ENCODE measurements at places on chromosomes 11 and 22. TPM values are rescaled to one million over a fixed set of nuclear protein-coding genes. Genes with fewer than 3 reads are reported as not detected.

DNA sequence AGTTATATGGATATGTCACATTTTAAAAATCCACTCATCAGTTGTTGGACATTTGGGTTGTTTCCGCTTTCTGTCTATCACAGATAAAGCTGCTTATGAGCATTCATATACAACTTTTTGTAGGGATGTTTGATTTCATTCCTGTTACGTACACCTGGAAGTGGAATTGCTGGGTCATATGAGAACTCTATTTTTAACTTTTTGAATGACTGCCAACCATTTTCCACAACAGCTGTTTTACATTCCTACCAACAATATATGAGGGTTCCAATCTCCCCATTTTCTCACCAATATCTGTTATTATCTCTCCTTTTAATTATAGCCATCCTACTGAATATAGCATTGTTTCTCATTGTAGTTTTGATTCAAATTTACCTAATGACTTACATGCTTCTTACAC lies 172.0 kb downstream of the UVRAG start:
- H3K36me3 ChIP-seq = no peaks in the 10 kb centered on the region
- no peak for DNase-seq
- no peak overlapping the region for H3K4me3 ChIP-seq
- H3K4me1 ChIP-seq = no peaks in the 10 kb centered on the region

DNA sequence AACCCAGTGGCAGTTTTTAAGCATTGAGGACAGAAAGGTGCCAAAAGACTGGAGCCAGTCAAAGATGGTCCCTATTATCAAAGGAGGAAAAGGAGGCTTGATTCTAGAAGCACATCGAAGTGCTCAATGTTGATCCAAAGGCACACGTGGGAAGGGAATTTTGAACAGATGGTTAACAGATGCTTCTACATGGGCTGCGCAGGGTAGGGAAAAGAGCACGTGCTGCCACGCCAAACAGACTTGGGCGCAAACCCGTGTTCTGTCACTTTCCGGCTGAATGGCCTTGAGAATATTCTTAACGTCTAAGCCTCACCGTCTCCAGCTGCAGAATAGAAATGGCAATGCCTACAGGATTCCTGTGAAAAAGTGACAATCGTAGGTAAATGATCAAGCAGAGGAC lies 217.9 kb upstream of the MTNR1B start:
- no peaks in the 10 kb centered on the region for H3K27me3 ChIP-seq
- H3K36me3 ChIP-seq = no peaks in the 10 kb centered on the region
- peak; percentile 81 for DNase-seq
- H3K27ac ChIP-seq = no peak overlapping the region
- H3K4me3 ChIP-seq = no peak overlapping the region

DNA sequence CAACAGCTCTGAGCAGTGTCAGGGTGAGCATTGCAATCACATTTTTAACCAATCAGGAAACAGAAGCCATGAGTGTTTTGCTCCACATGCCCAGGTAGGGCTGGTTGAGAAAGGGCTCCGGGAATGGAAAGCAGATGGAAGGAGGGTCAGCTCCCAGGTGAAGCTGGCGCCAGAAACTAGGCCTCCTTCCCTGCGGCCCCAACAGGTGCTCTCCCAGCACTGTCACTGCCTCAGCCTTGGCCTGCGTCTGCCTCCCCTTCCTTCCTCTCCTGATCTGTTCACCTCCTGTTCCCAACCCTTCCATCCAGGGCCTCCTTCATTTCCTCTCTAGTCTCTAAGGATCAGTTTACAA lies 4.6 kb upstream of the VSIG10L2 start:
- no peaks in the 10 kb centered on the region for H3K36me3 ChIP-seq
- no peak overlapping the region for H3K27ac ChIP-seq
- H3K4me3 ChIP-seq = no peak overlapping the region
- H3K27me3 ChIP-seq = peaks cover 6% of the 10 kb centered on the region

GRCh38 chr11:126597041-126597440 lies 241.6 kb downstream of the ST3GAL4 start:
- H3K4me1 ChIP-seq = peaks cover 39% of the 10 kb centered on the region
- H3K27me3 ChIP-seq = peaks cover 15% of the 10 kb centered on the region
- H3K4me3 ChIP-seq = no peak overlapping the region
- no peak overlapping the region for H3K27ac ChIP-seq

GRCh38 chr11:112115386-112115785 lies 28.7 kb downstream of the SDHD start:
- H3K36me3 ChIP-seq = no peaks in the 10 kb centered on the region
- DNase-seq = no peak
- no peaks in the 10 kb centered on the region for H3K4me1 ChIP-seq
- H3K27me3 ChIP-seq = no peaks in the 10 kb centered on the region

- H3K4me3 ChIP-seq = no peak overlapping the region
- no peaks in the 10 kb centered on the region for H3K36me3 ChIP-seq
- H3K27ac ChIP-seq = no peak overlapping the region
- no peak for DNase-seq
Observed at GRCh38 chr11:127058524-127058923, 58.0 kb upstream of the KIRREL3 start.

- no peaks in the 10 kb centered on the region for H3K27me3 ChIP-seq
- peaks cover 74% of the 10 kb centered on the region for H3K36me3 ChIP-seq
- no peak overlapping the region for H3K27ac ChIP-seq
- no peak overlapping the region for H3K4me3 ChIP-seq
Observed at GRCh38 chr22:38724926-38725571, 19.3 kb downstream of the GTPBP1 start.

DNA sequence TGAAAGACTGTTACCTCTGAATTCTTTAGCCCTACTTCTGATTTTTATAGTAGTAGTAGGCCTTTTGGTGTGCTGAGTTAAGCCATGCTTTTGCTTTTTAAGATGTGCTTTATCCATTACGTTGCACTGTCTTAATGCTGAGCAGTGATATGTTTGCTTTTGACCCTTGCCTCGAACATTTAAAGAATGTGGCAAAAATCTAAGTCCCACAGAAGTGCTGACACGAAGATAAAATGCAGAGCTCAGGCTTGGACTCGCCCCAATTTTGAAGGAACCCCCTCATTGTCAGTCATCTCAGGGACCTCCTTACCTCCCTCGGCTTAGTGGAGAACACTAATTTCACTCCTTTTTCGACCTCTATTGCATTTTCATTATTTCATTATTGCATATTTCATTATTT lies 272.9 kb downstream of the DDX10 start:
- no peak overlapping the region for H3K27ac ChIP-seq
- H3K36me3 ChIP-seq = no peaks in the 10 kb centered on the region
- H3K4me3 ChIP-seq = no peak overlapping the region
- H3K27me3 ChIP-seq = no peaks in the 10 kb centered on the region
- H3K4me1 ChIP-seq = no peaks in the 10 kb centered on the region

GRCh38 chr11:113991170-113991569 lies 16.3 kb downstream of the HTR3A start:
- H3K4me1 ChIP-seq = peaks cover 8% of the 10 kb centered on the region
- H3K4me3 ChIP-seq = no peak overlapping the region
- H3K27me3 ChIP-seq = peaks cover 5% of the 10 kb centered on the region
- no peaks in the 10 kb centered on the region for H3K36me3 ChIP-seq

GRCh38 chr11:35919244-35919643 lies 24.6 kb upstream of the LDLRAD3 start:
- H3K27me3 ChIP-seq = no peaks in the 10 kb centered on the region
- H3K27ac ChIP-seq = peak overlapping the region; percentile 4
- H3K4me1 ChIP-seq = peaks cover 3% of the 10 kb centered on the region

- peaks cover 9% of the 10 kb centered on the region for H3K4me1 ChIP-seq
- no peaks in the 10 kb centered on the region for H3K27me3 ChIP-seq
- peaks cover 2% of the 10 kb centered on the region for H3K36me3 ChIP-seq
- no peak overlapping the region for H3K27ac ChIP-seq
- no peak for DNase-seq
- H3K4me3 ChIP-seq = no peak overlapping the region
Observed at GRCh38 chr11:66112041-66112491, 42.0 kb downstream of the PACS1 start.

GRCh38 chr11:19949606-19950005 lies 210.7 kb downstream of the DBX1 start:
- no peak overlapping the region for H3K4me3 ChIP-seq
- no peaks in the 10 kb centered on the region for H3K27me3 ChIP-seq
- no peak for DNase-seq

DNA sequence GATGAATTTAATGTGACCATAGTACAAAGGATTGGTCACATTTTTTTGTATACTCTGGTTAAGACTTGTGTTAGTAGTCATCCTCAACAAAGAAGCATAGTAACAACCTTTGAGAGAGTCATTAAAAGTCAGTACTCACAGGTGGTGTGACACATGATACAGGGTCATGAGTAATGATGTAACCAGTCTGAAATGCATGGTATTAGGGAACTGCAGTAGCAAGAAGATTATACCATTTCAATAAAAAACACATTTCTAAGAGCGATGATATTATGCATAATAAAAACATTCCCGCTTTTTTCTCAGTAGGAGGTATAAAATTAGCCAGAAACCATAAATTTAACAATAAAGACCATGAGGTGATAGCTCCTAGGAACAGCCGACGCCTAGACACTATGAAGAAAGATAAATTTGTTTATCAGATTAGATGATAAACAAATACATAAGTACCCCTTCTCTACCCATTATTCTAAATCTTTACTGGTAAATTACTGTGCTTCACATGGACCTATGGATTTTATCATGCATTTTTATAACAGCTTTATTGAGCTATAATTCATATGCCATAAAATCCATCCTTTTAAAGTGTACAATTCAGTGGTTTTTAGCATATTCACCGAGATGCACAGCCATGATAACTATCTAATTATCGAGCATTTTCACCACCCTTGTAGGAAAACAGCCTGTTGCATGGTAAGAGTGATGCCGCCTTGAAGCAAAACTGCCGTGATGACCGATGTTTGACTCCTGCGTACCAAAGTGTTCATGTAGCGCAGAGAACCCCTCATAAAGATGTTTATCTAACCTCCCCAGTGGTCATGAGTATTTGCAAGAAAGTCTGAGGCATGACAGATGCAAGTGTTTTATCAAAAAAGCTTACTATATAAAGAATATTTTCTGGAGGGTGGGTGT lies 41.8 kb downstream of the TMPRSS5 start:
- H3K4me3 ChIP-seq = no peak overlapping the region
- no peak for DNase-seq
- no peaks in the 10 kb centered on the region for H3K27me3 ChIP-seq
- H3K27ac ChIP-seq = no peak overlapping the region

GRCh38 chr11:114679505-114679904 lies 1.2 kb downstream of the NXPE2 start:
- H3K27me3 ChIP-seq = no peaks in the 10 kb centered on the region
- no peak overlapping the region for H3K27ac ChIP-seq
- no peak for DNase-seq
- H3K4me3 ChIP-seq = no peak overlapping the region
- no peaks in the 10 kb centered on the region for H3K4me1 ChIP-seq

GRCh38 chr22:31614781-31615490 lies 47.1 kb downstream of the PISD start:
- peaks cover 87% of the 10 kb centered on the region for H3K36me3 ChIP-seq
- H3K4me3 ChIP-seq = no peak overlapping the region
- H3K27me3 ChIP-seq = no peaks in the 10 kb centered on the region
- no peak overlapping the region for H3K27ac ChIP-seq

DNA sequence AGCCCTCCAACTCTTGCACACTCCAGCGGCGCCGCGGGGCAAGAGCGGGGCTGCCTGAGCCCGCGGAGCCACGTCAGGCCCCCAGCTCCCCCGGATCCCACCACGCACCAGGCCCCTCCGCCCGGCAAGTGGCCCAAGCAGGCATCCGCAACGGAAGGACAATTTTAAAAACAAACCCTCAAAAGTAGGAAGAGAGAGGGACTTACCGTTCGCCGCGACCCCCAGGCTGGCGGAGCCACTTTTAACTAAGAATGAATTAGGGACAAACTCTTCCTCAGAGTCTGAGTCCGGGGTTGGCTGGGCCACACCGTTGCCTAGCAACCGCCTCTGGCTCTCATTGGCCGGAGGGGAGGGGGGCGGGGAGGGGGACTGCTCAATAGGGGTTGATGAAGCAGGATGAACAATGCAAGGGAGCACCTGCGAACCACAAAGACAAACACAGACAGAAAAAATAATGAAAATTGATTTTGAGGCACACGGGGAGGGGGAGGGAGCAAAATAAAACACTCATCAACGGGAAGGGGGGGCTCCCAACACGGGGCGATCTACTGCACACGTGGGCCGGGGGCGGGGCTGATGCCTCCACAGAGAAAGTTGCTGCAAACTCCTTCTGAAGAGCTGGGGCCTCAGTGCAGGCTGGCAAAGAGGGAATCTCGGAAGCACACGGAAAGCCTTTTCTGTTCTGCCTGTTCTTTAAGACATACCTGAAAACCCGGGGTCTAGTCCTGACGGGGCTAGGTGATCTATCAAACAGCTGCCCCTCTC lies 387.5 kb upstream of the NARS2 start:
- peak overlapping the region; percentile 31 for H3K4me3 ChIP-seq
- H3K27ac ChIP-seq = peak overlapping the region; percentile 25
- DNase-seq = peak; percentile 84
- H3K36me3 ChIP-seq = no peaks in the 10 kb centered on the region
- H3K4me1 ChIP-seq = peaks cover 16% of the 10 kb centered on the region

- no peak for DNase-seq
- no peak overlapping the region for H3K27ac ChIP-seq
Observed at GRCh38 chr22:36077271-36077670, 48.6 kb upstream of the RBFOX2 start.

DNA sequence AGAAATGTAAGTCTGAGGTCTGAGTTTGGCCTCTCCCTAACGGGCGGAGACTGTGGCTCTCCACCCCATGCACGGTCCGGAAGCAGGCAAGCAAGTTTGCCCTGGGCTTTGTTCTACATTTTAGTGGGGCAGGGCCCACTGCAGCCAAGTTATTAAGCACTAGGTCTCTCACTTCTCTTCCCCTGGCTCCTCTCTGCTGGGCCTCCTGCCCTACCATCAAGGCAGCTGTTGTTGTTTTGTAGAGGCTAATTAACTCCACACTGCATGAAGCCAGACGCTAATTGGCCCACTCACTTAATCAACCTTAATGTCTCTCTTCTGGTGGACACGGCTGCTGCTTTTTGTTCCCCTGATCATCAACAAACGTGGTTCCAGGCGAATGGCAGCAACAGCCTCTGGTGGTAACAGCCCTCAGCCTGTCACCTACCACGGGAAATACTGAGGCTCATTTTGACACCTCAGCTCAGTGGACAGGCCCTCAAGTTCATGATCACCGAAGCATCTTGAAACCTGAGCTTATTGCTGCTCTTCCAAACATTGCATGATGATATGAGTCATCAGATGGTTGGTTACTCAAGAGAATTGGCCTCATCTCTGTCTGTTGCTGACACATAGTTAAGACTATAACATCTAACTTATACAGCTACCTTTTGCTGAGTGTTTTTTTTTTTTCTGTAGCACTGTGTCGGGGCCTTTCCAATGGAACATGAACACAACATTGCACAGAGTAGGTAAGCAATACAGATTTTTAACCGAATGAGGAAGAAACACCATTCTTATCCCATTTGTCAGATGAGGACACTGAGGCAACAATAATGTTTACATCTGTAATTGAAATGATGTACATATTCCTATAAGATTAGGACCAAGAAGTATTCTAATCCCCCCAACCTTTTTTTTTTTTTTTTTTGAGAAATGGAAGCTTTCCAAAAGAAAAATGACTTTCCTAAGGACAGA lies 20.8 kb upstream of the LMO2 start:
- H3K4me3 ChIP-seq = no peak overlapping the region
- no peak overlapping the region for H3K27ac ChIP-seq
- peak; percentile 76 for DNase-seq
- H3K36me3 ChIP-seq = no peaks in the 10 kb centered on the region
- no peaks in the 10 kb centered on the region for H3K27me3 ChIP-seq
- H3K4me1 ChIP-seq = peaks cover 10% of the 10 kb centered on the region

NLRP6 gene
- not detected for total RNA-seq

CDC45 gene
- total RNA-seq = 7.9 TPM

DGCR6 gene
- total RNA-seq = 11.1 TPM

RAB36 gene
- 12.2 TPM for total RNA-seq

CCDC116 gene
- 0.28 TPM for total RNA-seq

PRODH gene
- 75.3 TPM for total RNA-seq

CHRM1 gene
- total RNA-seq = 0.89 TPM

OR4A16 gene
- total RNA-seq = not detected

XKR3 gene
- total RNA-seq = 0.10 TPM
